GM12892 (cell line): ENCODE measurements at places on chromosomes 6 and 20.

DNA sequence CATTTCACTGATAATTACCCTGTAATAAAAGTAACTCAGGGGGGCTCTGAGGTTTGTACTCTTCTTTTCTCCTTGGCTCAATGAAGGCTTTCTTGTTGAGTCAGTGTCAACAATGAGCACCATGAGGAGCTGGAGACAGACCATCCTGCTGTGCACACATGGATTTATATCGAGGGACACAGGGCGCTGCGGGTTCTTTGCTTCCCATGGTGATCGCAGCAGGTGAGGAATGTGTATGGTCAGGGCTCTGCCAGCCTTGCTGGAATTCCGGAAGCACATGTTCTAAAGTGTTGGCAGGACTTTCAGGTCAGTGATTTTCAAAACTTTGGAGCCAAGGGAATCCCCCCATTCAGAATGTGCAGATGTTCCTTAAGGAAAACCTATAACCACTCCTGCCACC lies 27.1 kb downstream of the SMOC2 start:
- no peak for DNase-seq

DNA sequence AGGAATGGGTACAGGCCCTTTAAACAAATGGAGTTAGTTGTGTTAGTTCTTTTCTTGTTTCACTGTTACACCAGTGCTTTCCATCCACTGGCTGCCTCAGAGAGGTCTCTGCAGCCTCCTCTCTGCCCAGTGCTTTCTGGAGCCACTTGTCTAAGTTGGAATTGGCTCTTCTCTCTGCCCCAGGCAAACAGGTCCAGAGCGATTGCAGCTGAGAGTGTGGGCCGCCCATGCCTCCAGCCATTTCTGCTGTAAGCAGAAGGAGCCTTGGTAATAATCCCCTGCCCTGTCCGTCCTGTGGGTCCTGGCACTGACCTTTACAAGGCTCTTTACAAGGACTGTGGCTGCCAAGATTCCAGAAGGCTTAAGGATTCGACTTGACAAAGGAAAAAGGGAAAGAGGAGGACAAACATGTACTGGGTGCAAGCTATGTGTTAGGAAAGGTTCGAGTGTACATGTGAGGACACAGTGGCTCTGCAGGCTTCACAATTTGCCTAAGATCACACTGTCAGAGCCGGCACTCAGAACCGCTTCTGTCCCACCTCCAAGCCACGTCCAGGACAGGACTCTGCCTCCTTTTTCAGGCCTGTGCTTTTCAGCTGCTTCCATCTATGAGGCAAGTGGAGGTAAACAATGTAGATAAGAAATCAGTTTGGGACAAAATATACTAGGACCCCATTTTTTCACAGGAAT lies 88.5 kb downstream of the POPDC3 start:
- DNase-seq, result no peak

- no peak for DNase-seq
These were observed 184.1 kb downstream of the TMEM242 start for GRCh38 chr6:157139054-157139708.

DNA sequence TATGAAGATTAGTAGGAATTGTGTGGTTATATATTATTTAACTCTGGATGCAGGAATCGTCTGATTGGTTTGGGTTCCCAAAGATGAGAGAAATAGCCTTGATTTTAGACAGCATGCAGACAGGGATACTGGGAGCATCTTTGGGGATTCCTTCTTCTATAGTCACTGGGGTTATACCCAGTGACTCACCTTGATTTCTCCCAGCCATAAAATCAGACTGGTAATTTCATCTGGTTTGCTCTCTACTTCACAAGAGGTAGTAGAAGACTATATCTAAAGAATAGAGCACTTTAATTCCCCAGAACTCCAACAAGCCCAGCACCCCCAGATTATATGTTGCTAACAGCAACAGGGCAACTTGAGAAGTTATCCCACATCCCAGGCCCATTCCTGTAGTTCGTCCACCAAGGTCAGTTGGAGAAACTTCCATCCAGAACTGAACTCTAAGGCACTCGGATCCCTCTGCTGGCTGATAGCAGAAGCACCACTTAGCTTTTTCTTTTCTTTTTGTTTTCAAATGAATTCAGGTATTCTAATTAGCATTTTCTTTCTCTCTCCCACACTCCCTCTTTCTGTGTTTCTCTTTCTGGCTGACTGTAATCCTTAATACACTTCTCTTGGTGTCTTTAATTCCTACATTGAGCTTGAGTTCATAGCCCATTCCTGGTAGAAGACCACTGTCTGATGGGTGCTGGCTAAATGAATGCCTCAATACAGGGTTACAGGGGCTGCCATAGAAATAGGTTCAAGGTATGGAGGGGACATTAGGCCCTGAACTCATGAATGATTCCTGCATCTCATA lies 20.4 kb upstream of the EFHC1 start:
- DNase-seq, result no peak

GRCh38 chr20:46192376-46192944 lies 74.3 kb downstream of the CD40 start:
- DNase-seq, result no peak

DNA sequence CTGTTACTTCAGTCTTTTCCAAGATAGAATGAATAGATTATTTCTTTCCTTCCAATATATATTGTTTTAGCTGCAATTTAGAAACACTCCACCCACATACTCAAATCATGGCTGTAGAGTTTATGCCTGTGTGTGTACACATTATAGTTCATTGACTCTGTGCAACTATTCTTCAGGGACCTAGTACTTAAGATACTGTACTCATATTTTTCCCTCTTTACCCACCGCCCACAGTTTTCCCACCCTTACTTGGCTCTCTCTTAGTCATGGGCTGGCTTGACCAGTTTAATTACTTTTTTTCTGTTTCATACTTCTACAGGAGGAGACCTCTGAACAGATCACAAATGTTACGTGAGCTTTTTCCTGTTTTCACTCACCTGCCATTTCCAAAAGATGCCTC lies 30.4 kb downstream of the C6orf89 start:
- DNase-seq, result no peak

GRCh38 chr20:60636417-60636816 lies 615.6 kb upstream of the CDH4 start:
- no peak for DNase-seq

- DNase-seq, result no peak
These were observed 4.8 kb downstream of the ZBP1 start for GRCh38 chr20:57615445-57615811.

GRCh38 chr6:150255840-150256239 lies 113.0 kb upstream of the IYD start:
- DNase-seq, result no peak

DNA sequence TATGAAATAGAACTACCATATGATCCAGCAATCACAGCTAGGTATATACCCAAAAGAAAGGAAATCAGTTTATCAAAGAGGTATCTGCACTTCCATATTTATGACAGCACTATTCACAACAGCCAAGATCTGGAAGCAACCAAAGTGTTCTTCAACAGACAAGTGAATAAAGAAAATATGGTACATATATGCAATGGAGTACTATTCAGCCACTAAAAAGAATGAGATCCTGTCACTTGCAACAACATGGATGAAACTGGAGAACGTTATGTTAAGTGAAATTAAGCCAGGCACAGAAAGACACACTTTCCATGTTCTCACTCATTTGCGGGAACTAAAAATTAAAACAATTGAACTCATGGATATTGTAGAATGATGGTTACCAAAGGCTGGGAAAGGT lies 15.3 kb downstream of the PCNA start:
- no peak for DNase-seq

DNA sequence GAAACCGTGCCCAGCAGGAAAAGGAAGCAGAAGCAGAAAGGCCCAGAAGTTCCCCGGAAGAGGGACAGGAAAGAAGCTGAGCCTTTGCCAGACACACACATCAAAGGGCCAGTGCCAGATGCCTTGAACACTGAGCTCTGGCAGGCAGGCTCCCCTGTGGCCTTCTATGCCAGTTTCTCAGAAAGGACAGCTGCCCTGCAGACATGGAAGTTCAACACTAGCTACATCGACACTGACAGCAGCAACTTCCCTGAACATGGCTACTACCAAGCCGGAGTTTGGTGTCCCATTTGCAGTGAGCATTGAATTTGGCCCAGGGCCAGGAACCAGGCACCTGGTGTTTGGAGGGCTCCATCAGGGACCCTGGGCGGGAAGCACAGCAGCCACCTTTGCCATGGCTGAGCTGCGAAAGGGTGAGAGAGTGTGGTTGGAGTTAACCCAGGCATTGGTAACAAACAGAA lies 8.0 kb upstream of the RAET1E start:
- no peak for DNase-seq

DNA sequence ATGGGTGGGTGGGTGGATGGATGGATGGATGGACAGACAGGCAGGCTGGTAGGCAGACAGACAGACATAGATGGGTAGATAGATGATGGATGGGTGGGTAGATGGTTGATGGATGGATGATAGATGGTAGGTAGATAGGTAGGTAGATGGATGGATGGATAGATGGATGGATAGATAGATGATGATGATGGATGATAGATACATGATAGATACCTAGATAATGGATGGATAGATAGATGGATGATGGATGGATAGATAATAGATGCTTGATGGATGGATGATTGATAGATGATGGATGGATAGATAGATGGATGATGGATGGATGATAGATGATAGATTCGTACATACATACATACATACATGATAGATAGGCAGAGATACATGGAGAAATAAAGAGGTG lies 368.1 kb downstream of the CDH4 start:
- no peak for DNase-seq

DNA sequence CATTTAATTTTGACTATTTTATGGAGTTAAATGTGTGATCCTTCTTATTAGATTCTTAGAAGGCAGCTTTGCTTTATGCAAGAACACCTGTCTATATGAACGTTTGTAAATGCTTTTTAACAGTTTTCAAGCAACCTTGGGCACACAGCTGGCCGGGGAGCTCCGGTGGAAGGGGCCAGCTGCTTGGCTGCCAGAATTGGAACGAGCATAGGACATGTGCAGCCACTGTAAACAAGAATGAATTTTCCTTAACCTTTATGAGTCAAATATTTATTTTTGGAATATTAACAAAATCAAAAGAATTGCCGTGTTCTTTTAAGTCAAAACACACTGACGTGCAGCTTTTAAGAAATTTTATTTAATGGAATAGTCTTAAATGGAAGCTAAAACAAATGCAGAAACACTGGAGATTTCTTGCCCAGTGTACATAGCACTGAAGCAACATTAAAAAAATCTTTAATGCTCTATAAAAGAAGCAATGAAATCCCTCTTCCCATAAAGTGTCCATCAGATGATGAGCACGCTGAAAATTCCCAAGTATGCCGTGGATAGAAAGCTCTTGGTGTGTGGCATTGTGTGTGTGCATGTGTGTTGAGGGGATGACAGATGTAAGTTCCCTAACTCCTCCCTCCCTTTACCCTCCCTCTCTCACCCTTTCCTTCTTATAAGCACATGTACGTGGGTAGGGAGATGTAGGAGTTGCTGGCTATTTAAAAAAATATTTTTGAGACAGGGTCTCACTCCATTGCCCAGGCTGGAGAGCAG lies 208.9 kb upstream of the EXOC2 start:
- no peak for DNase-seq

- DNase-seq, result no peak
These were observed 237.0 kb downstream of the LRFN2 start for GRCh38 chr6:40349901-40350746.

- no peak for DNase-seq
These were observed 39.2 kb downstream of the SRSF3 start for GRCh38 chr6:36633370-36633769.

GRCh38 chr6:79548304-79548703 lies 11.1 kb upstream of the LCA5 start:
- no peak for DNase-seq

- no peak for DNase-seq
These were observed 188.0 kb upstream of the TAB2 start for GRCh38 chr6:149129371-149130077.

DNA sequence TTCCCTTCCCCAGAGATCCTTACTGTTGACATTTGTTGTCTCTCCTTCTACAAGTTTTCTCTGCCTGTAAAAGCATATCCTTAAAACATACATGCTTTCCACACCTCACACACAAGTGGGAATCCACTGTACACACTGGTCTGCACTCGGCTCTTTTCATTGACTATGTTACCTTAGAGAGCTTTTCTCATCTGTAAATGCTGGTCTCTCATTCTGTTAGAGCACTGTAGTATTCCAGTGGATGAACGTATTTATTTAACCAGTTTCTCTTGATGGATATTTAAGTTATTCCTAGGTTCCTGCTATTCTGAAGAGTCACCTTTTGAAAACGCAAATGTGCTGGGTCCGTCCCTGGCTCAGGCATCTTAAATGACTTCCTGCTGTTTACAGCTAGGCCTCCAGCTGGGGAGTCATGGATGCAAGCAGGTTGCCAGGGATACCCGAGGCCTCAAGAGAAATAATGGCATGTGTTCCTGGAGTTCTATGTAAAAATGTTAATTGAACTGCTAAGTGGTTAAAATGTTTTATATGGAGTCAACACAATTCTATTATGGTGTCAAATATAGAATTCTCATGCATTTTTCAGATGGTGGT lies 61.1 kb upstream of the TGM3 start:
- no peak for DNase-seq

- DNase-seq, result no peak
These were observed 19.0 kb downstream of the TUBB2A start for GRCh38 chr6:3138341-3138740.

DNA sequence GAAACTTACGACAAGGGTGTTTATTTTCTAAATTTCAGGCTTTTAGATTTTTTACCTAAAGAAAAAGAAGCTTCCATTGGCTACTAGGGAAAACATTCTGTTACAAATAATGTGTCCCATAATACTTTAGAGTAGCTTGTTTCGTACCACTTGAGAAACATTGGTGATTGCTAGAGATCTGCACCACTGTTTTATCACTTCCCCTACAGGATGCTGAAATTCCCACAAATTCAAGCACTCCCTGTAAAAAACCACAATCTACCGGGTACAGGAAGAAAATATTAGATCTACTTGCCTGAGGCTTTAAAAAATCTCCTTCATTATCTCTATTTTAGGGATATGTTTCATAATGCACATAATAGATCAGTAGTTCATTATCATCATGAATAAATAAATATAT lies 29.9 kb downstream of the SEL1L2 start:
- DNase-seq, result no peak

GRCh38 chr6:118288355-118289124 lies 259.6 kb upstream of the PLN start:
- no peak for DNase-seq

DNA sequence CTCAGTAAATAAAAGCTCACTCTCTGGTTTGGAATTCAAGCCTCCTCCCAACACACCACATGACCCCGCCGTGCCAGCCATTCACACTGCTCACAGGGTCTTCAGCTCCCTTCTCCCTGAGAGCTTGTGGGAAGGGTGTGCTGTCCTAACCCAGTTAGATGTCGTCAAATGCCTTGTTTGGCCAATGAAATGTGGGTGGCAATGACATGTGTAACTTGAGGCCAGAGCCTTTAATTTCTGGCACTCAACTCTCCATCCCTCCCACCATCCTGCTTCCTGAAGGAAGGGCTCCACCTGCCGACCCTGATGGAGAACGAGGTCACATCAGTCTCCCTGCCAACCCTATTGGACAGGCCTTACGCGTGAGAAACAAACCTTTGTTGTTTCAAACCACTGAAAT lies 224.5 kb upstream of the AGPAT4 start:
- no peak for DNase-seq
